ENCODE measurements at places on chromosomes 1 and 21. TPM values are rescaled to one million over a fixed set of nuclear protein-coding genes. Genes with fewer than 3 reads are reported as not detected.

DNA sequence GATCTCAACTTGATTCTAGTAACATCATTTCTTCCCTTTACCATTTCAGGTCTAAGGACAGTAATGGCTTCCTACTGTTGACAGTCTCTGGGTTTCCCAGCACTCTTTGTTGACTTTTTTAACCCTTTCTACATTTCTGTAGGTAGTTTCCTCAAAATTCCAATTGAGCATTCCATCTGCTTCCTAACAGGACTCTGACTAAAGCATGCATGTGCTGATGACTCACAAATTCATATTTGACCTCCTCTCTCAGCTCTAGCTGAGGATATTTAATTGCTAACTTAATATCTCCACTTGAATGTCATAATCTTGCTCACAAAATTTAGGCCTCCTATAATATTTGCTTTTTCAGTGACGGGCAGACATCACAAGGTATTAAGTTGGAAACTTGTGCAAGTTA is 93.3 kb upstream of the ZNHIT6 start:
- H3K27ac ChIP-seq = no peak overlapping the region
- H3K4me3 ChIP-seq = no peak overlapping the region
- DNase-seq = no peak
- no peaks in the 10 kb centered on the region for H3K36me3 ChIP-seq
- no peaks in the 10 kb centered on the region for H3K4me1 ChIP-seq
- no peaks in the 10 kb centered on the region for H3K27me3 ChIP-seq

DNA sequence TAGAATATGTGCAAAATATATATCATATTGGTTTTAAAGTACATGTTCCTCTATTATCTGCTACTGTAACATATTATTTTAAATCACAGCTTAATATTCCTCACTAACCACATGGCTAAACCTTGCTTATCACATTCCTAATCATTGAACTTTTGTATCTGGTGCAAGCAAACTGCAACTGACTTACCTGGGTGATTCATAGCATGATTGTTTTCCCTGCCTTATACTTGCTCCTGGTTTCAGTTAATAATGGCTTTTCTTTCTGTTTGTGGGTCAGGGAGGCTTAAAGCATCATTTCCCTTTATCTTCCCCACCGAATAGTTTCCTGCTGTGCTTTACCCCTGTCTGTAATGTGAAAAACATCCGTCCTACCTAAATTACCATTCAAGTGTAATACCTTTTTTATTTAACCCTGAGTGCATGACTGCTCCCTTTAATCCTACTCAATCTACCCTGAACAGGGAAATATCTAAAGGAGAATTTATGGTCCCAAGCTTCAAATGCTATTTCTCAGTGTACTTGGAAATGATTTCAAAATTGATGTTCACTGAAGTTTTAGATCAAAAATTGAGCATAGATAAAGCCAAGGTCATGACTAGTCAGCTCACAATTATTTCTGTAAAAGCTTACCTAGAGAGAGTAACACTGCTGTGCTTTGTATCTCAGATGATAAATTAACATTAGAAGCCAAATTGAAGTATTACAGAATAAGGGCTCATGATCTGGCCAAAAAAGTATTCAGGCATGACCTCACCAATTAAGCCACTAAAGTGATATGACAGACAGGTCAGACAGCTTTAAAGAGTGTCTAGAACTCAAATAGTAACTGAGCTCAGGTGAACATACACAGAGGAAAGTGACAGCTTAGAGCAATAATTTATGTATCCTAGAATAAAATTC is 507.1 kb downstream of the BRINP3 start:
- H3K4me1 ChIP-seq = no peaks in the 10 kb centered on the region
- H3K27me3 ChIP-seq = no peaks in the 10 kb centered on the region
- H3K27ac ChIP-seq = no peak overlapping the region
- no peaks in the 10 kb centered on the region for H3K36me3 ChIP-seq
- no peak overlapping the region for H3K4me3 ChIP-seq

DNA sequence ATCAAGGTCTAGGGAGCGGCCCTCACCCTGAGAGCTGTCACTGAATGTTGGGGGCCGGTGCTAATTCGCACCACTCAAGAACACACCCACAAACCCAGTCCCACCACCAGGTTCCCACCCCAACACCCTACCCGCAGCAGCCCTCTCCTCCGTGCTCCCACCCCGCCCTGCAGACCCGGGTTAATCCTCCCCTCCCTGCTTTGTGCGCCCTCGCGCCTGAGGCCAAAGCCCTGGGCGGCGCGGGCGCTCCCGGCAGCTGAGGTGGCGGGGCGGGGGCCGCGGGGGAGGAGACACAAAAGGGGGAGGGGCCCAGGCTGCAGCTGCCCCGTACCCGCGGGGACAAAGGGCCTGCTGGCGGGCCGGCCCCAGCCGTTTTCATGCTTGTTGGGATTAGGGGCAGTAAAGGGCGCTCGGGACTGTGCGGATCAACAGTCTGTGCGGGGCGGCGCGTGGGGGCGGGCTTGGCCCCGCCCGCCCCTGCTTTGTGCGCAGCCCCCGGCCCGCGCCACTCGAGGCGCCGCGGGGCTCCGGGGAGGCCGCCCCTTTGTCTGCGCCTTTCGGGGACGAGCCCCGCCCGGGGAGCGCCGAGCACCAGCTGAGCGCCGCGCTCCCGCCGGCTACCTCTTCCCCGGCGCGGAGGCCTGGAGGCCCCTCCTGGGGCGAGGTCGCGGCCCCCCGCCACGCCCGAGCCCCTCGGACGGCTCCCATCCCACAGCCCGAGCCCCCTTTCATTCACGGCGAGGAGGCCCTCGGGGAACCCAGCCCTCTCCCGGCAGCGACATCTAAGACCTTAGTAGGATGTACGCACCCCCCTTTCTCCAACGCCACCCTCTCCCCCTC is 10.9 kb downstream of the C1orf216 start:
- H3K4me3 ChIP-seq = peak overlapping the region; percentile 50
- H3K27ac ChIP-seq = no peak overlapping the region
- H3K27me3 ChIP-seq = peaks cover 38% of the 10 kb centered on the region
- H3K4me1 ChIP-seq = no peaks in the 10 kb centered on the region
- DNase-seq = no peak
- H3K36me3 ChIP-seq = no peaks in the 10 kb centered on the region

GRCh38 chr1:171403393-171403792 is 81.9 kb upstream of the PRRC2C start:
- H3K27me3 ChIP-seq = no peaks in the 10 kb centered on the region
- H3K36me3 ChIP-seq = no peaks in the 10 kb centered on the region
- no peak for DNase-seq
- no peak overlapping the region for H3K4me3 ChIP-seq

- H3K36me3 ChIP-seq = no peaks in the 10 kb centered on the region
- no peaks in the 10 kb centered on the region for H3K4me1 ChIP-seq
- no peak overlapping the region for H3K4me3 ChIP-seq
- no peak overlapping the region for H3K27ac ChIP-seq
Observed at GRCh38 chr21:37319551-37319950, 47.0 kb upstream of the DYRK1A start.

DNA sequence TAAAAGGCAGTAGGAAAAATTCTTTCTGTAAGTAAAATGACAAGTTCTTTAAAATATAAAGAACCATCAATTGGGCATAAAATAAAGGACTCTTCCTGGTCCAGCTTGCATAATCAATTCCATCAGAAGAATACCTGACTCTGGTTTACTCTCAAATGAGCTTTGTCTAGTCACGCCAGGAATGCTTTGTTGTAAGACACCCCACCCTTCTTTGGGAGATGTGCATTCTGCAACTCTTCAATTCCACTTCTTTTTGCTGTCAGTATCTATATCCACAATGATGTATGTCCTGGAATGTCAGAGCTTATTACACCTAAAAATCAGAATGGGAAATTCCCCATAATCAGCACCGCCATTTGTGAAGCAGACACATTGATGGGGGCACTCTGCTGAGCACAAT is 76.1 kb downstream of the PTPN14 start:
- no peak overlapping the region for H3K27ac ChIP-seq
- no peaks in the 10 kb centered on the region for H3K36me3 ChIP-seq
- no peak overlapping the region for H3K4me3 ChIP-seq
- H3K4me1 ChIP-seq = peaks cover 8% of the 10 kb centered on the region

GRCh38 chr1:34292472-34292871 is 115.8 kb downstream of the C1orf94 start:
- H3K27ac ChIP-seq = no peak overlapping the region
- H3K36me3 ChIP-seq = no peaks in the 10 kb centered on the region
- no peak for DNase-seq
- H3K4me3 ChIP-seq = no peak overlapping the region
- H3K27me3 ChIP-seq = no peaks in the 10 kb centered on the region
- no peaks in the 10 kb centered on the region for H3K4me1 ChIP-seq

DNA sequence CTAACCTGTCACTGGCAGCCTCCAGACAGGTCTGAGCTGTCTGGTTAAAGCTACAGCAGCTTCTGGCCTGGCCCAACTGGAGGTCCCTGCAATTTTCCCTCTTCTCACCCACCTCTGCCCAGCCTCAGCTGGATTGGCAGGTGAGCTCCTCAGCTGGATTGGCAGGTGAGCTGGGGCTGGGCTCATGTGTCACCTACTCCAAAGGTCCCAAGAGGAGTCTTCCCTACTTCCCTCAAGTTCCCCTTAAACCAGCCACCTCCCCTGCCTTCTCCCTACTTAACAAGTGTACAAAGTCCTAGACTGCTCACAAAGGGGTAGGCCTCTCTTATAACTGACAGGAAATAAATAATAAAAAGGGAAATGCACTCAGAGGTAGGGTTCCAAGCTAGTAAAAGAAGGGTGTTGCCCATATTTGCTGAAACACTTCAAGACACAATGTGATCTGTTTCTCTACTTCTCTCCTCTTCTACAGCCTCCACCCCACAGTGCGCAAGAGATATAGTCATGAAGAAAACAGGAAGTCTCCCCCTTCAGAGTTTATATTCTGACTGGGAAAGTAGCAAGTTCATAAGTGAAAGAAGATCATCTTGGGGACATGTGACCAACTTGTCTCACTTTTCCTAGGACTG is at the start of gene GPA33:
TSS of gene GPA33 (minus strand) at position 64 of the 629 bp plus-strand sequence. CDS start 90 bp downstream, outside the sequence.
- H3K4me3 ChIP-seq = no peak within 1 kb of the TSS
- DNase-seq = no peak
- H3K27me3 ChIP-seq = no peaks in the 10 kb centered on the region

DNA sequence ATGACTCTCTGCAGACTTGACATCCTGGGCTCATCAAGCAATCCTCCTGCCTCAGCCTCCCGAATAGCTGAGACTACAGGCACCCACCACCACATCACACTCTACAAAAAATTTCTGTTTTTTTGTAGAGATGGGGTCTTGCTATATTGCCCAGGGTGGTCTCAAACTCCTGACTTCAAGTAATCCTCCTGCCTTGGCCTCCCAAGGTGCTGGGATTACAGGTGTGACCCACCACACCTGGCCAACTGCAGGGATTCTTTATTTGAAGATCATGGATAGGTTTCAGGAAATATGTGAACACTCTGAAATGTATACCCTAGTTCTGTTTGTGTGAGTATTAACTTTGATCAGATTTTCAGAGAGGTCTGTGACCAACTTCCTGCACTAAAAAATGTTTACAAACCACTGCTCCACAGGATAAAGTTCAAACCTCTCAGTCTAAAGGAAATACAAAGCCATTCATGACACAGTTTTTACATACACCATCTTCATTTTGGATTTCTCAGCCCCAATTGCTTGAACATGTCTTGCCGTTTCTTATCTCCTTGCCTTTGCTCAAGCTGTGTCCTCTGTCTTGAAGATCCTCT is 252.3 kb upstream of the FGGY start:
- no peak for DNase-seq
- peaks cover 30% of the 10 kb centered on the region for H3K4me1 ChIP-seq

DNA sequence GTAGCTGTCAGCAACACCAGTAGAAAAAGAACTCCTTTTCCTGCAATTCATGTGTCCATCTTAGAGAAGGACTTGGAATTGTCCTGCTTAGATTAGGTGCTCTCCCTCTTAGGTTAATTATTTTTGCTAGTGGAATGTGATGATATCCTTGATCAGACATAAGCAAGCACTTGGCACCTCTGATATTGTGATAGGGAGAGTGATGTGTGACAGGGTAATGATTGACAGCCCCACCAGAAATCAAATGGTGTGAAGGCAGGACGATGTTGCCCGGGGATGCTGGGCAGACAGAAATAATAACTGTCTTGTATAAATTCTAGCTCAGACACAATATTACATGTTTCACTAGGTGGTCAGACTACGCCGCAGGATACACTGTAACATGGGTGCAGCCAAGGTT is 4.4 kb downstream of the TYW3 start:
- H3K36me3 ChIP-seq = peaks cover 54% of the 10 kb centered on the region
- H3K4me1 ChIP-seq = peaks cover 20% of the 10 kb centered on the region
- no peak for DNase-seq
- no peak overlapping the region for H3K4me3 ChIP-seq

DNA sequence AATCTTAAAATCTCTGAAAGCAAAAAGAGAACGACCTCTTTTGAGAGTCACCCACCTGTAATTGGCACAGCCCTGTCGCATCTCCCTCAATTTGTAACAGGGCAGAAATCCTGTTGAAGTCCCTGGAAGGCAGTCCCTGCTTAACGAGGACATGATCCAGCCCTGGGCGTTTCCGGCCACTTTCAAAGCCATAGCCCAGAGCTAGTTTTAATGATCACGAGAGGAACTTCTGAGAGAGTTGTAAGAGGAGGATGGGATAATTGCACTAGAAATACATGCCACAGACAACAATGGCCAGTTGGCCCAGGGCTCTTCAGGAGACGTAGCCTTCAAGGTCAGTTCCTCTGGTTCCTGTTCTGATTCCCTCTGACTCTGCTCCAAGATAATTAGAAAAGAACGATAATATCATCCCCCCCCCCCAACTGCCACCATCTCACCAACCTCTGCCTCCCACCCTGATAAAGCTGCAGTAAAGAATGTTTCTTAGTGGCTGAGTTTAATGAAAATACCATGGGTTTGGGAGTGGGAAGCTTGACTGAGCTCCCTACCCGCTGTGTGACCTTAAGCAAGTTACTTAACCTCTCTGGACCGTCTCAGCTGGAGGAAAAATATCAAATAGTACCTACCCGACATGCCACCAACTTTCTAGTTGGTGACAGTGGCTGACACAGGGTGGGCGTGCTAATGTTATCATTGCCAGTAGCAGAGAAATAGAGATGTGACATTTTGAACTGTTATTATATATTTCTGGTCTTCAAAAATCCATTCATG is 140.0 kb downstream of the OMA1 start:
- no peaks in the 10 kb centered on the region for H3K27me3 ChIP-seq
- no peak for DNase-seq
- no peak overlapping the region for H3K4me3 ChIP-seq
- no peak overlapping the region for H3K27ac ChIP-seq
- no peaks in the 10 kb centered on the region for H3K4me1 ChIP-seq

DNA sequence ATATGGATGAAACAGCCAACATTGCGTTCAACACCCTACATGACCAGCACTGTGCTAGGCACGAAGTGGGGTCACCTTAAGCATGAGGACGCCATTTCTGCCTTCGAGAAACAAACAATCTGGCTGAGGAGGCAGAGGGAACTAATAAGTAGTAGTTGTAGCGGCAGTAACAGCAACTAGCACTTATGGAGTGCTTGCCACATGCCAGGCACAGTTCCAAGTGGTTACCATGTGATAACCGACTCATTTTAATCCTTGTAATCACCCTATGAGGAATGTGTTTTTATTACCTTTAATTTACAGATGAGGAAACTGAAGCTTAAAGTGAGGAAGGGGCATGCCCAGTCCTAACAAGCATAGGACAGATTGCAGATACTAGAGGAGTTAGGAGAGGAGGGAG is 33.7 kb downstream of the KCND3 start:
- no peak overlapping the region for H3K27ac ChIP-seq
- peaks cover 3% of the 10 kb centered on the region for H3K4me1 ChIP-seq
- no peak for DNase-seq

Gene HFM1
- total RNA-seq = 1.2 TPM

Gene LPAR3
- 5.7 TPM for total RNA-seq

Gene OR6K2
- not detected for total RNA-seq

Gene PLPPR4
- total RNA-seq = 1.7 TPM

Gene CDK11A
- total RNA-seq = 56.1 TPM

Gene SCYL3
- 9.9 TPM for total RNA-seq

Gene S100A12
- 54.9 TPM for total RNA-seq

All from lower lobe of right lung (tissue), 2 donors.